ENCODE measurements at places on chromosomes 1 and 21. TPM values are rescaled to one million over a fixed set of nuclear protein-coding genes. Genes with fewer than 3 reads are reported as not detected.

DIRAS3 gene
- total RNA-seq, result 1.2 TPM

S100A13 gene
- total RNA-seq, result 296 TPM

PADI2 gene
- 0.09 TPM for total RNA-seq

CD1D gene
- total RNA-seq, result not detected

OVAAL gene
- not detected for total RNA-seq

SRP9 gene
- 117 TPM for total RNA-seq

CACNA1E gene
- not detected for total RNA-seq

C8B gene
- not detected for total RNA-seq

PRR9 gene
- total RNA-seq, result not detected

COL11A1 gene
- 0.45 TPM for total RNA-seq

SLC44A3 gene
- total RNA-seq, result 1.6 TPM

TRABD2B gene
- 0.16 TPM for total RNA-seq

CADM3 gene
- 6.0 TPM for total RNA-seq

CGN gene
- total RNA-seq, result 0.09 TPM

IFI44L gene
- total RNA-seq, result 17.7 TPM

MATN1 gene
- 0.25 TPM for total RNA-seq

TEX38 gene
- not detected for total RNA-seq

PTPN7 gene
- not detected for total RNA-seq

LIN28A gene
- total RNA-seq, result not detected

TAS1R1 gene
- total RNA-seq, result not detected

FRRS1 gene
- total RNA-seq, result 17.1 TPM

WNT2B gene
- total RNA-seq, result 1.8 TPM

MCOLN2 gene
- total RNA-seq, result 1.1 TPM

TMEM125 gene
- not detected for total RNA-seq

U2AF1 gene
- total RNA-seq, result 18.7 TPM

TMPRSS15 gene
- total RNA-seq, result not detected

SIM2 gene
- total RNA-seq, result 0.18 TPM

Measured in fibroblast of the aortic adventitia (primary cell).